ENCODE measurements at places on chromosomes 2 and 18. TPM values are rescaled to one million over a fixed set of nuclear protein-coding genes. Genes with fewer than 3 reads are reported as not detected.

GRCh38 chr2:226993171-226993570 is 157.3 kb downstream of the RHBDD1 start:
- H3K36me3 ChIP-seq = no peaks in the 10 kb centered on the region
- H3K27me3 ChIP-seq = no peaks in the 10 kb centered on the region
- DNase-seq = no peak
- no peak overlapping the region for H3K4me3 ChIP-seq

GRCh38 chr18:56458770-56459712 is 179.4 kb downstream of the TXNL1 start:
- H3K4me3 ChIP-seq = no peak overlapping the region
- H3K4me1 ChIP-seq = no peaks in the 10 kb centered on the region
- H3K27ac ChIP-seq = no peak overlapping the region

GRCh38 chr2:48685126-48685525 is 67.5 kb downstream of the GTF2A1L start:
- no peaks in the 10 kb centered on the region for H3K4me1 ChIP-seq
- H3K27me3 ChIP-seq = no peaks in the 10 kb centered on the region
- no peak overlapping the region for H3K4me3 ChIP-seq

DNA sequence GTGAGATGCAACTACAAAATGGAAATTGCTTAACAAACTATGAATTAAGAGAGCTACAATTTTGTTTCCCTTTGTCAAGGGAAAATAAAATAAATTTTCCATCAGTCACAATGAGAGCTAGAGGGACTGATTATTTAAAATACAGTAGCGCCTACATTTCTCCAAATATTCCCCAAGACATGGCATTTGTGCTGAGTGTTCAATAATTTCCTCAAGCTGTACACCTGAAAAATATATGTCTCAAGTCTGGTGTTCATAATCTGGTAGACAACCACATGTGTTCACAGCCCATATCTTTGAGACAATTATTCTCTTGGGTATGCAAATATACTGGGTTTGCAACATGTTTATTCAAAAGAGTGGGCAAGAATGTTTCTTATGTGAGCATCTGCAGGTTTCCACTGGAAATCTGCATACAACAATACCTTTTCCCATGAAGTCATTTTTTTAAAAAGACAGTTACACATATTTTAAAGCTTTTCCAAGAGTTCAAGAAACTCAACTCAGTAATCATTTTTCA is 240.1 kb upstream of the VRK2 start:
- no peak overlapping the region for H3K4me3 ChIP-seq
- H3K27me3 ChIP-seq = no peaks in the 10 kb centered on the region
- H3K4me1 ChIP-seq = no peaks in the 10 kb centered on the region
- DNase-seq = no peak
- H3K27ac ChIP-seq = no peak overlapping the region
- no peaks in the 10 kb centered on the region for H3K36me3 ChIP-seq

GRCh38 chr18:9803063-9803697 is 82.6 kb upstream of the TXNDC2 start:
- H3K27me3 ChIP-seq = no peaks in the 10 kb centered on the region
- peak overlapping the region; percentile 88 for H3K27ac ChIP-seq
- no peak overlapping the region for H3K4me3 ChIP-seq
- peak; percentile 73 for DNase-seq
- no peaks in the 10 kb centered on the region for H3K36me3 ChIP-seq

DNA sequence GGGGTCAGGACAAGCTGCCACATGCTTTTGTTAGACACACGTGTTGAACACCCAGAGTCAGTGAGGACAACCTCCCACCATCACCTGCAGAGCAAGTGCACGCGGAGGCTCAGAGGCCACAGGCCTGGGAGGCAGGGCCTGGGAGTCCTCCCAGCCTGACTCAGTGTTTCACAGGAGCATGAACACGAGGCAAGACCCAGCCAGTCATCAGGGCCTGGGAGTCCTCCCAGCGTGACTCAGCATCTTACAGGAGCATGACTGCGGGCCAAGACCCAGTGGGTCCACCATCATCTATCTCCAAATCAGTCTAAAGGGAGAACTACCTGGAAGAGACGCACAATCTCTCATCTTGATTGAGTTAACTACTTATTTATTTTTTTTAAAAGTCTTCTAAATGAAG is 112.6 kb upstream of the PXDN start:
- H3K36me3 ChIP-seq = no peaks in the 10 kb centered on the region
- no peak for DNase-seq
- no peaks in the 10 kb centered on the region for H3K4me1 ChIP-seq
- H3K4me3 ChIP-seq = no peak overlapping the region

GRCh38 chr18:32881009-32881408 is 108.2 kb upstream of the KLHL14 start:
- no peak overlapping the region for H3K27ac ChIP-seq
- no peaks in the 10 kb centered on the region for H3K36me3 ChIP-seq
- no peaks in the 10 kb centered on the region for H3K27me3 ChIP-seq
- H3K4me1 ChIP-seq = no peaks in the 10 kb centered on the region

- H3K36me3 ChIP-seq = no peaks in the 10 kb centered on the region
- peaks cover 6% of the 10 kb centered on the region for H3K4me1 ChIP-seq
- H3K27ac ChIP-seq = no peak overlapping the region
- no peak for DNase-seq
- H3K4me3 ChIP-seq = no peak overlapping the region
- H3K27me3 ChIP-seq = no peaks in the 10 kb centered on the region
Observed at GRCh38 chr18:23580677-23581367, 5.5 kb downstream of the NPC1 start.

GRCh38 chr2:168458139-168458538 is 2.1 kb downstream of the CERS6 start:
- H3K27ac ChIP-seq = no peak overlapping the region
- peaks cover 14% of the 10 kb centered on the region for H3K4me1 ChIP-seq
- no peaks in the 10 kb centered on the region for H3K27me3 ChIP-seq

DNA sequence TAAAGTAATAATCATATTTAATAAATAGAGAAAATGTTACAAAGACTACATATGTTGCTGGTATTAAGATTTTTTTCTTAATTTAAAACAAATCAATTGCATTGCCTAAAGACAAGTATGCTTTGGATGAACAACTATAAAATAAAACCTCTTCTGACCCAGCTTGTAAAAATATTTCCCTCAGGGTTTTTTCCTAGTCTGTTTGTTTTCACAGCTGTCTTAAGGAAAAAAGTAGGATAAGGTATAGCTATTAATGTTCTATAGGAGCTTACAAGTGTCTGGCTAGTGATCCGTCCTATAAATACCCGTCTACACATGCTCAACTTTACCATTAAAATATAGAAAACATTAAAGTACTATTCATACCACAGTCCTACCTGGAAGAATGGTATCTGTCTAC is 97.1 kb downstream of the NOL10 start:
- H3K27ac ChIP-seq = no peak overlapping the region
- H3K4me3 ChIP-seq = no peak overlapping the region

- H3K36me3 ChIP-seq = no peaks in the 10 kb centered on the region
- no peak for DNase-seq
- no peak overlapping the region for H3K4me3 ChIP-seq
Observed at GRCh38 chr2:129656081-129656598, 323.3 kb upstream of the RAB6C start.

Gene CBLN2
- not detected for total RNA-seq

Gene SMC6
- total RNA-seq = 4.8 TPM

Gene ARPC2
- 254 TPM for total RNA-seq

Gene TCF7L1
- 1.0 TPM for total RNA-seq

Measured in adrenal gland (tissue), 19 donors.